Central memory CD4-positive, alpha-beta T cell (primary cell): ENCODE measurements at places on chromosomes 11 and 22.
A peak's percentile ranks its signal among the peaks of the same experiment; 100 is the strongest.

DNA sequence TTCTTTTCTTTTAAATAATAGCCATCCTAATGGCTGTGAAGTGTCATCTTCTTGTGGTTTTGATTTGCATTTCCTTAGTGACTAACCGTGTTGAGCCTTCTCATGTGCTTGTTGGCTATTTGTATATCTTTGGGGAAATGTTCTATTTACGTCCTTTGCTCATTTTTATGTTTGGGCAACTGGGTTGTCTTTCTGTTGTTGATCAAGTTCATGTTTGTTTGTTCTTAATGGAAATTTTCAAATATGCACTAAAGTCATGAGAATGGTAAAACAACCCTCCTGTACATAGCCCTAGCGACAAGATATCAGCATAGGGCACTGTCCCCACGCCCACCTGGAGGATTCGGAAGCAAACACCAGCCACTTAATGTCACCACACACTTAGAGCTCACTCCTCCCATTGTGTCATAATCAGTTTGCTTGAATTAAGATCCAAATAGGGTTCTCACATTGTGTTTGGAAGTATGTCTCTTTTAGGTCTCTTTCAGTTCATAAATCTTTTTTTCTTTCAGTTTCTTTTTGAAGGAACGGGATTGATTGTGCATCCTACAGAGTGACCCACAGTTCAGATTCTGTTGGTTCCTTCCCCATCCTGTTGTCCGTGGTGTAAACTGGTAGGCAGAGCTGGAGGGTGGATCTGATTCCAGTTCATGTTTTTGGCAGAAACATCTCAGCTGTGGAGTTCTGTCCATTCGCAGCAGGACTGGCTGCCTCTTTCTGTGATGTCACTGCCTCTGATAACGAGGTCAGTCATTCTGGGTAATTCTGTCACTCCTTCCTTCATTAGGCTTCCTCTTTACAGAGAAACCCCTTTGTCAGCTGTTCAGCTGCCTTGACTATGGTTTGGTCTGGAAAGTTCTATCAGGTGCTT, 26.4 kb upstream of the ADORA2A start:
- no peak for DNase-seq

DNA sequence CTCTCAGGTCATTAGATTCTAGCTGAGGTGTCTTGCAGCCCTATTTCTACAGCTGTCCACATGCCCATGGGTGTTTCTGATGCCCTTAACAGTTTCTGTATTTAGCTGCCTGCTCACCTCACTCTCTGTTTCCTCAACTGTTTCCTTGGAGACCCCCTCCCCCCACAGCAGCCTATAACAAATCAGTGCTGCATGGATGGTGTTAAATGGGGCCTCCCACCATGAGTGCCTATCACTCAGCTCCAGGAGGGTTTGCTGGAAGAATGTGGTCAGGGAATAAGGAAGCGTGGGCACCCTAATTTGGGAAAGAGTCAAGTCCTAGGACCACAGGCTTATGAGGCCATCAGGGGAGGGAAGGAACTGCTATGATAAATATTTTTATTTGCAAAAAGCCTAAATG, 8.6 kb downstream of the KLHL35 start:
- no peak for DNase-seq

DNA sequence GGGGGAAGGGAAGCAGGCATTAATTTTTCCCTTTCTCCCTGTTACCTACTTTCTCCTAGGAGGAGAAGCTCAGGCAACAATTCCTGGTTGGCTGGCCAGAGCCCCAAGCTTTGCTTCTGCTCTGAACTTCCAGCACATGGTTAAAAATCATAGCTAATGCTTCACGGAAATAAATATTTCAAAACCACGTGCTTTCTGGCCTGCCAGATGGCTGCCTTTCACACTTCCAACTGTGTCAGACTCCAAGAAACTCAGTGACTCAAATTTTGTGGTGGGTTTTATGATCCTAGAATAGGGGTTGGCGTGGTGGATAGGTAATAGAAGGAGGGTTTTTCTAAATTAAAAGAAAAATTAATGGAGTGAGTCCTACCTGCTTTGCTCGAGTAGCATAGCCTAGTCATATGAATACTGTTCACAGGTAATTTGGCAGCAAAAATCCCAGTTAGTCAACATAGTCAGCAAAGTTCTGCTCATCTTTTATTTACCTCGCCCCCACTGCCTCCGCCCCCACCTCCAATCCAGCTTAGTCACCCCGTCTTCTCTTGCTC, 58.6 kb downstream of the SC5D start:
- DNase-seq = no peak

GRCh38 chr11:57354699-57355098, 16.5 kb downstream of the P2RX3 start:
- DNase-seq = no peak

DNA sequence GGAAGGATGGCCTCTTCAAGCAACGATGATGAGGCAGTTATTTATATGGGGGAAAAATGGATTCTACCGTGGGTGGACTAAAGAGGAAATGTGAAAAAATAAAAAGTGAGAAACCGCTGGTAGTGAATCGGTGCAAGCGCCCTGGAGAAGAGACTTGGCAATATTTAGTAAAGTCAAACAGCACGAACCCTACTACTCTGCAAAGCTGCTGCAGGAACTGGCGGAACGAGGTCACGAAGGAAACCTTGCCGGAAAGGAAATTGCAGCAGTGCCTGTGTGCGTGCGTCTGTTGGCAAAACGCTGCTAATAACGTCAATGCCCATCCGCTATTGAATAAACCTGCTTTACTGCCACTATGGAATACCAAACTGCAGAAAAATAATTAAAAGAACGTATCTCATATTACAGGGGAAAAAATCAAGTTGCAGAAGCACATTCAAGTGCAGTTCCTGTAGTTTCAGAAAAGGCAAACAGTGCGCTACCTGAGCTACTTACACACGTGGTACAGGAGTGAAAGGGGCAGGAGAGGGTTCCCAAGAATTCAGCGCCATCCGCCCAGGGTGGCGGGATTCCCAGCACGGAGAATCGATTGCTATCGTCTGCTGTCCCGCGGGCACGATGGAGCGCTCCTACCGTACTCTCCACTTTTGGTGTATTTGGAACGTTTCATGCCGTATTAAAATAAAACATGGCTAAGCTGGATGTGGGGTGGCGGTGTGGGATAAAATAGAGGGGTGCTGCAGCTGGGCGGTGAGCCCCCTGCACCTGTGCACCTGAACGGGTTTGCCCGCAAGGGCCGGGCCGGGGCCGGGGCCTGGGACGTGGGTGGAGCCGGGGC, 585 bp upstream of the NADSYN1 start:
- peak; percentile 79 for DNase-seq

DNA sequence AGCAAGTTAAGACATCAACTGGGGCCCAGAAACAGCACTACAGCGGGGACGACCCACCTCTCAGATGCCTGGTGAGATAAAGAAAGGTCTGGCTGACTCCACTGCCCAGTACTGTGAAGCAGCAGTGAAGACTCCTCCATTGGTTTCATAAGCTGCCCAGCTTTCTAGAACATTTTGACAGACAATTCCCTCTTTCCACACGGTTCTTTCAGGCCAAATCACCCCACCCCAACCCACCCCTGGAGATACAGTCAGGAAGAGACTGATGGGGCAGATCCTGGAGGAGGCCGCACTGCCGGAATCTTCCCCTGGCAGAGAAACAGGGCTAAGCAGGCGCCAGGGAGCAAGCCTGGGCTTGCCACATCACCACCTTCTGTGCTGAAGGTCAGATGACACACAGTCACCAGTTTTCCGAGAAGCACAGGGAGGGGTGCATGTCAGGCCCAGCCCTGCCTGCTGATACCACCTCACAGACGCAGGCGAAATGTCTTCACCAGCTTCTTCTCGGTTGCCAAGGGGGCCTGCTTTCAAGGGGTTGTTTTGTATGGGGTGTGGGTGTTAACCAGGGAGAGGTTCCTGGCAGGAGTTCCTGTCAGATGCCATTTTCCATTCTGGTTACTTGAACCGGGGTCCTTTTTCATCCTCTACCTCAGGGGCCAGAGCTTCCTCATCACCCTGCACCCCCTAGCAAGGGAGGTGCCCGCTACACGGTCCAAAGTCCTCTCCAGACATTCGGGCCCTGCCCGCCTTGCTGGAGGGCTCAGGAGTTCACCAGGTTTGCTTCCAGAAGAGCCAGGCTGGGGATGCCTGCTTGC, 1.4 kb upstream of the NEAT1 start:
- peak; percentile 88 for DNase-seq

GRCh38 chr22:19620742-19621371, 93.4 kb upstream of the SEPTIN5 start:
- DNase-seq = no peak

DNA sequence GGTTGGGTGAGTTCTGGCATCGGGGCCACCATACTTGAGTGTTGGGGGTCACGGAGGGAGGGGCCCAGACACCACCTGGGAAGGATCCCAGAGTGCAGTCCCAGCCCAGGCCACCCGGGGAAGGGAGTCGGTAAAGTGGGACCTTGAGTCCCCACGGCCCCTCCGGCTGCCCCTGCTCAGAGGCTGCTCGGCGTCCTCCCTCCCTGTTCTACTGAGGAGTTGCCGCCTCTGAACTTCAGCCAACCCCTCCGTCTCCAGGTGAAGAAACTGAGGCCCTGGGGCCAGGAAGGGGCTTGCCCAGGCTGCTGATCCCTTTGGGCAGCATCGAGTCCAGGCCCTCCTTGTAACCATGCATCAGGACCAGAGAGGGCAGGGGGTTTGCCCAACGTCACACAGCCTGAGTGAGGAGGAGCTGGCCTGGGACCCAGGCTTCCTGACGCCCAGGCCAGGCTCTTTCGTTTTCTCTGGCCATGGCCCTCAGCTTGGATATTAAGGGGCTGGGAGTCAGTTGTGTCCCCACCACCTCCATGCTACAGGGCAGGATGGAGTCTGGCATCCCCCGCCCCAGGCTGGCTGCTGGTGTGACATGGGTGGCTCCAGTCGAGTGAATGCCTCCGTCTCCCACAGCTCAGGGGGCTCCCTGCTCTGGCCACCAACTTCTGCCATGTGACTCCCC, 1.3 kb downstream of the PARVG start:
- no peak for DNase-seq

DNA sequence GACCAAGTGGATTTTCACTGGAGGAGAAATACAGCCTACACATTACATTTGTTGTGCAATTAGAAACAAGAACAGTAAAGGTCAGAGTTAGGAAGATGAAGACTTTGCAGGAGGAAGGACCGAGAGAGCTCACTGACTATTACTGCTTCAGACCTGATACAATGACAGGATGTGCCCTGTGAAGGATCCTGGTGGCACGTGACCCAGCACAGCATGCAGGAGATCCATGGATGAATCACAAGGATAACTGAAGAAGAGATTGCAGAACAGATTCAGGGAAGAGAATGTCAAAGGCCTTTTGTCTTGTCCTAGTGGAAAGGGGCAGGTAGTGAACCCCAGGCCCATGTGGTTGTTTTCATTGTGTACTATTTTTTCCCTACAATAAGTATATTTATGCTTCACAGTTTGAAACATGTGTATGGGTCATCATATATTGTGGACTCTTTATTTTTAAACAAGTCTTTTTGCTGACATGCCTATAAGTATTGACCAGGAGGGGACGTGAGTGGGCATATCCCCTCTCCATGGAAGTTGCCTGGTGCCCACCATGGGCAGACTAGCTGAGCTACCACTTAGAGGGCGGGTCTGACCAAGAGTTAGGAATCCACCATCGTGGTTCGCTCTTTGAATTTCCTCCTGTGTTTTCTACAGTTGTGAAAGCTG, 44.3 kb downstream of the RASSF10 start:
- DNase-seq = no peak

DNA sequence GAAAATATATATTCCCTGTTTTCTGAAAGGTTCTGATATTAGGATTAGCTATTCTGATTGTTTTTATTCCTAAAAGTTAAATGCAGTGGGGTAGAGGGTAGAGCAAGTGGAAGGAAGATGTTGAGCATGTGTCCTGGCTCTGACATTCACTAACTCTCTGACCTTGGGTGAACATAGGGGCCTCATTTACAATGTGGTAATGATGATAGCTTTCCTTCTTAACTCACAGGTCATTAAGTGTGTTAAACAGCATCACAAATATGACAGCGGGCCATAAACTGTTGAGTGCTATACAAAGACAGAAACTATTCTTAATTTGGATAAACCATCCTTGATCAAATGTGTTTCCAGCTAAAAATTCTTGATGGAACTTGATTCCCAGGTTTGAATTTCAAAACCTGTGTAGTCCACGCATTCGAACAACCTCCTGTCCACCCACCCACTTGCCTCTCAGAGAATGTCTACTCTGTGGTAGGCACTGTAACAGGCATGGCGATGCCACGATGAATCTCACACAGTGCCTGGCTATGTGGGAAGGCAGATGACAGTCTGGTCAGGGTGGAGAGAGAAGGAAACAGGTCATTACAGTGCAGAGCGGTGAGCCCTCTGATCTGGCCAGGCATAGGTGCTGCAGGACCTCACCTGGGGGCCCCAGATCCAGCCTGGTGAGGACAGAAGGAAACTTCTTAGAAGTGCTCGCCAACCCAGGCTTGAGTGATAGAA, 19.3 kb upstream of the PEX26 start:
- DNase-seq = no peak

- peak; percentile 8 for DNase-seq
Observed at GRCh38 chr22:22720201-22720723, 75.8 kb downstream of the GGTLC2 start.

- DNase-seq = no peak
Observed at GRCh38 chr22:23219822-23220484, 39.6 kb downstream of the BCR start.

DNA sequence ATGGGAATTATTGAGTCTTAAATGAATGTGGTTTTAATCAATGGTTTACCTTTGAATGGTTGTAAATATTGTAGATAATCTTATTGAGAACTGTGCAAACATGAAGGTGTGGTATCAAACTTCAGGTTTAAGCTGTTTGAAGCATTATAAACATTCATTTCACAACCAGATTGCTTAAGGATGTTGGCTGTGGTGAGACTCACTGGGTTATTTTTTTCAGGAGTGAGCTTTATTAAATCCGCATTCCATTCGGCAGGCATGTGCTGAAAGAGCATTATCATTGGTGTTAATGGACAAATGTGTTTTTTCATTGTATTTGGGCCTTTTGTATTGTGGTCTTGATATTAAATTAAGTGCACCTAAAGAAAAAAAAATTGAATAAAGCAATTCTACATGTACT, 9.7 kb downstream of the MMP3 start:
- DNase-seq = no peak

DNA sequence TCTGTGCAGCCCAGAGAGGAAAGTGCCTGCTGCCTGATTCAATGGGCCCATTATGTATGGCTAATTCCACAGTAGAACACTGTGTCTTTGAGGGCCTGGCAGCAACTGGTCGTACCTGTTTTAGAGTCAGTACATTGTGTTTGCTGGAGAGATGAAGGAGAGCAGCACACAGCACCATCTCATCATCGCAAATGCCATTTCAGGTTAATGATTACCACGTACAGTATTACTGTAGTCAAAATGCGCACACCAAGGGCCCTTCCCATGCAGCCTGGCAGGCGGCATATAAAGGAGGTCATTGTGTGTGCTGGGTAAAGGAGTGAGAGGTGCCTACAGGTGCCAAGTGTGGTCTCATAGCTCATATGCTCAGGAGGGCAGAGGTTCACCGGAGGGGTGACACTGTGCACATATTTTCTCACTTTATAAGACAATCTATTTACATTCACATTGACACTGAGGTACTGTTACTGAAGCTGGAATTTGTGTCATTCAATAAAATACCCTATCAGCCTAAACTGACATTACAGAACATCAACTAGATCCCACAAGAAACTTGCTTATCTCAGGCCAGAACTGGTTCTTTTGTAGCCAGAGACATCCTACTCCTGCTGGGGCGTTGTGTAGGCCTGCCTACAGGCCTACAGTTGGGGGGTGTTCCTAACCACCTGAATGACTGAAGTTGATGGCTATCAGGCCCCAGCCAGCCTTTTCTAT, 90.4 kb downstream of the APIP start:
- no peak for DNase-seq
